ENCODE measurements at places on chromosomes 6 and 20.

GRCh38 chr6:18676548-18676947 is 289.4 kb downstream of the RNF144B start:
- DNase-seq, result no peak

DNA sequence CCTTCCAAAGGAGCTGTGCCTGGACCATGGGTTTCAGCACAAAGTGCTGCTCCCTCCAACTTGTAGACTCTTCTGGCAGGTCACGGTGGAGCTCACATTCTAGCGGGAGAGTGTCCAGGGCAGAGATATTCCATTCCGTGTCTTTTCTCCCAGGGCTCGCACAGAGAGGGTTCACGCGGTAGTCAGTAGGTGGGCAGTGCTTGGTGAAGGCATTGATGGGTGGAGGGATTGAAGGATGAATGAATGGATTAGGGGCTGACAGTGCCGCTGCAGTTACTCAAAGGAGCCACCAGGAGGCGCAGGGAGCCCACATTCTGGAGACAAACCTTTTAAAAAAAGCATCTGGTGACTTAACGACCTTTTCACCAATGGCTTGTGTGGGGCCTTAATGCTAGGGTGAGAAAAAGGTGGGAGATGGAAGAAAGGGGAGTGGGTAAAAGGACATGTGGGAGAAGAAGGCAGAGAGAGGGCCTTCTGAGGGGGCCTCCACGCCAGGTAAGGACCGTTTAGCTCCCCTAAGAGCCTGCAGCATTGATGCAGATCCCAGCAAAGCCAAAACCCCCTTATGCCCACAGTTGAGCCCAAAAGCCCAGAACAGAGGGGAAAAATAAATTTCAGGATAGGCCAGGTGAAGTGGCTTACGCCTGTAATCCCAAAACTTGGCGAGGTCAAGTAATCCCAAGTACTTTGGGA is 17.5 kb upstream of the FAM110A start:
- peak; percentile 43 for DNase-seq

- no peak for DNase-seq
Observed at GRCh38 chr20:63128367-63128766, 87.6 kb downstream of the YTHDF1 start.

DNA sequence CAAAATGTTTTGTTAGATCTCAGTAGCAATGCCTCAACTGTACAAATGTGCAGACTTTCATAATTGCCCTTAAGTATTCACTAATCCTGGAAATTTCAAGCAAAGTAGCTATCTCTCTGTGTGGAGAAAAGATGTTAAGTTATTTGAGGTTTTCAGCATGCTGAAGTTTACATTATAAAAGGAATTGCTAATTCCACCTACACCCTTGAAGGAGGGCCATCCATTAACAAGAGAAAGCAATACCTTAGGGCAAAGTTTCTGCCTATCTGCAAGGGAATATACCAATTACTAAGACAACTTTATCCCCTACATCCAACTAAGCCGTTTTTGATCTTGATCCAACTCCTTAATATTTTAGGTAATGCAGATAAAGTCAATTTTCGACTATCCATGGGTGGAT is 380.7 kb upstream of the BTBD3 start:
- DNase-seq, result no peak

DNA sequence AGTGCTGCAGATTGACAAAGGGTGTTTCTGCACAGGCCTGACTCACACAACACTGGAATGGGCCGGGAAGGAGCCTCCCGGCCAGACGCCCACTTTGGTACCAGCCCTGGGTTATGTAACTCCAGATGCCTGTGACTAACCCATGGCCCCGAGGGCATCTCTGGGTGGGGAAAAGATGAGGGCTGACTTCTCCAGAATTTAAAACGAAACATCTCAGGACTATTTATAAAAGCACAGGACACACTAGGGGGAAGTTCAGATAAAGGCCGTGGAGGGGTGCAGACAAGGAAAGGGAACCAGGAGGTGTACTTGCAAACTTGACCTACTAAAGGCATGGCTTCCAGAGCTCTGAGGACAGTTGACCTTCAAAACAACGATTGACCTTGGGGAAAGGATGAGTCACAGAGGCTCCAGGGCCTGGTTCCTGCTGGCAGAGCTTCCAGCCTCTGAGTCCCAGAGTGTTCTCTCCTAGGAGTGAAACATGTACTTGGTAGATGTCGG is 196.9 kb downstream of the NFATC2 start:
- no peak for DNase-seq

- no peak for DNase-seq
Observed at GRCh38 chr6:169109411-169110220, 144.0 kb downstream of the THBS2 start.

GRCh38 chr20:49850463-49851230 is 38.0 kb downstream of the SLC9A8 start:
- DNase-seq, result no peak

All from stimulated activated CD4-positive, alpha-beta T cell treated with anti-CD3 and anti-CD28 coated beads, Interleukin-4, amount 100 ng/mL, for 48 hours (primary cell).